ENCODE measurements at places on chromosomes 16 and 17. TPM values are rescaled to one million over a fixed set of nuclear protein-coding genes. Genes with fewer than 3 reads are reported as not detected.

Gene UMOD
- total RNA-seq, result not detected

DNA sequence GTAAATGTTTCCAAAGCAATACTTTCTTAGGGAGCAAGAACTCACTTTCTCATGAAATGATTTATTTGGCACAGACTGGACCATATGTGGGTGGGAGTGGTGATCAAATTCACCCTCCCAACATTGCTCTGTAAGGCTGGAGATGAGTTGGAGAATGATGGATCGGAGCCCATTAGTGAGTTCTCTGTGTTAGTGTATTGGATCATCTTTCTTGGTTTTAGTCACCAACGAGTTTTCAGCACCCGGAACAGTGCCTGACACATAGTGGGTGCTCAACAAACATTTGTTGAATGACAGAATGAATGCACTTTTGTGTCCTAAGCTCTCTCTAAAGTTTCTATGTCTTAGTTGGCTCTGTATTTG is 104.5 kb upstream of the FAM20A start:
- DNase-seq, result no peak

- DNase-seq, result no peak
Observed at GRCh38 chr16:18979936-18980335, 3.8 kb upstream of the TMC7 start.

GRCh38 chr17:17959520-17960361 is 12.5 kb downstream of the TOM1L2 start:
- DNase-seq, result no peak

GRCh38 chr16:71430744-71431143 is 11.1 kb downstream of the TLE7 start:
- DNase-seq, result no peak

DNA sequence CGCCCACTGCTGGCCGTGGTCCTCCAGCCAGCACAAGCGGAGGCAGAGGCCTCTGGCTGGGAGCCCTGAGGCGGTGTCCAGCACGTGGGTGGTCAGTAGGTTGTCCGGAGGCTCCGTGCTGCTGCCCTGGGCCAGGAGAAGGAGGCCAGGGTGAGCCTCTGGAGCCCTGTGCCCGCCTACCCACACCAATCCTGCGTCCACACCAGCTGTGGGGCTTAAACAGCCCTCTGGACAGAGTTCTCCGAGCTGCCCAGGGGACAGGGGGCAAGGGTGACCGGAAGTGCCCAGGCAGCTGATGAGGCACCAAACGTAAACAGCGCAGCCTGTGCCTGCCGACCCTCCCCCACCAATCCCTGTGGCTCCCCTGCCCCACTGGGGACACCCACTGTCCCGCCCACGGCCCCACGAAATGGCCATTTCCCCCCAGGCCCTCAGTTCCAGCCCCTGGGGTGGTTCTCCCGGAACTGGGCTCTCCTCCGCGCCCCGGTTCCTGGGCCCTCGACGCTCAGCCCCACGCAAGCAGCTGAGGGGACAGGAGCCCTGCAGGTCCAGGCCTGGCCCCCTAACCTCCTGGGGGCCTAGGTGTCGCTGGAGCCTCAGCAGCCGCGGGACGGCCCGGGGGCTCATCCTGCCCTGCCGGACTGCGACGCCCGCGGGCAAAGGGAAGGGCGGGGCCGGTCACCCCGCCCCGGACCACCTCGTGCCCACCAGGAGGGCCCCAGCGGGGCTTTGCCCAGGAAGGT is 27.9 kb upstream of the DBNDD1 start:
- DNase-seq, result no peak
